ENCODE measurements at places on chromosomes 12 and 14.

DNA sequence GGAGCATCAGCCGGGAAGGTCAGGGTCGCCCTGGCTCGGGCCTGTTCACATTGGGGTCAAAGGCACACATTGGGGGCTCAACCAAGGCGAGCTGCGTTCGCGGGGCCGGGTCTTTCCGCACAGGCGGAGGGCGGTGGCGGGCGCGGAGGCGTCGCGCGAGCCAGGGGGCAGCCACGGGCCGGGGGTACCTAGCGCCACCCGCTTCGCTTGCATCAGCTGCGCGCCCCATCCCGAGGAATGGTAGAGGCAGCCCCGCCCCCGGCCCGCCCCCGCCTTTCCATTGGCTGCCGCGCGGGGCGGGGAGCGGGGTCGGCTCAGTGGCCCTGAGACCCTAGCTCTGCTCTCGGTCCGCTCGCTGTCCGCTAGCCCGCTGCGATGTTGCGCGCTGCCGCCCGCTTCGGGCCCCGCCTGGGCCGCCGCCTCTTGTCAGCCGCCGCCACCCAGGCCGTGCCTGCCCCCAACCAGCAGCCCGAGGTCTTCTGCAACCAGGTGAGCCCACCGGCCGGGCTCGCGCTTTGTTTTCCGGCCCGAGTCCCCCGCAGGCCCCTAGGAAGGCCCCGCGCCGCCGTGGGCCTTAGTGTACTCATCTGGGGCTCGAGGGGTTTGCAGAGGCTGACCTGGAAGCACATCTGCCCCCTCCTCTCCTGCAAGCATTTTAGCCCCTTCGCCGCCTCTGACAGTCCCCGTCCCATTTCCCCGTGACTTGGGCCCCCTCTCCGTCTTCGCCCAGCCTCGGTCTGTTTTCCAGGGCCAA, at the start of gene ALDH2:
Gene ALDH2 (plus strand): TSS at position 326 of the 754 bp plus-strand sequence. CDS start 50 bp downstream, at position 376.
- DNase-seq: no peak

DNA sequence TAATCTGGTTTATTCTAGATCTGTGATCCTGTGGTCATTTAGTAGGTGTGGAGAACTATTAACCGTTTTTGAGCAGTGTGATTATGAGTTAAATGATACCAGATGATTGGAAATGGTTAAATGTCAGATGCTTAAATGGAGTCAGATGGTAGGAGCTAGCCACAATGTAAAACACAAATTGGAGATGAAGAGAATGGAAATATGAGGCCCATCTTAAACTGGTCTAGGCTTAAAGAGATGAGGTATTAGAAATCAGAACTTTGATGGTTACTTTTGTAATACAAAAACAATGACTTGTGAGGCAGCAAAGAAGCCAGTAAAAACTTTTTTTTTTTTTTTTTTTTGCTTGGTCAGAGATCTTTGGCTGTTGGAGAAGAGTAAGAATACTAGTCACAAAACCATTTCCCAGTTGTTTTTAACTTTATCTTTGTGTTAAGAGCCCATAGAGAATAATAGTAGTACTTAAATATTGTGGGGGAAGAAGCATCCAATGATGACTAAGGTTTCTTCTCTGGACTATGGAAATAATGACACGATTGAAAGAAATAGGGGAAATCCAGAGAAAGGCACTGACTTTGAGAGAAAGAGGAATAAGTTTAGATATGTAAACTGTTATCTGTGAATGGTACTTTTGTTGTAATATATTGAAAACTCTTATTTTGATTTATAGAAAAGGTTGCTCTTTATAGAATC, 95.9 kb downstream of the WNK1 start:
- peak; percentile 42 for DNase-seq

DNA sequence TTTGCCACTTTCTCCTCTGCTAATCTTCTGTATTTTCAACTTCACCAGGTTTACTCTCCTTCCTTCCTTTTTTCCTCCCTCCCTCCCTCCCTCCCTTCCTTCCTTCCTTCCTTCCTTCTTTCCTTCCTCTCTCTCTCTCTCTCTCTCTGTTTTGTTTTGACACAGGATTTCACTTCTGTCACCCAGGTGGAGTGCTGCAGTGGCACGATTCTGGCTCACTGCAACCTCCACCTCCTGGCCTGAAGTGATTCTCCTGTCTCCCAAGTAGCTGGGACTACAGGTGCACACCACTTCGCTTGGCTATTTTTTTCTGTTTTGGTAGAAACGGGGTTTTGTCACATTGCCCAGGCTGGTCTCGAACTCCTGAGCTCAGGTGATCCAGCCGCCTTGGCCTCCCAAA, 181.2 kb upstream of the BTG1 start:
- DNase-seq: no peak

DNA sequence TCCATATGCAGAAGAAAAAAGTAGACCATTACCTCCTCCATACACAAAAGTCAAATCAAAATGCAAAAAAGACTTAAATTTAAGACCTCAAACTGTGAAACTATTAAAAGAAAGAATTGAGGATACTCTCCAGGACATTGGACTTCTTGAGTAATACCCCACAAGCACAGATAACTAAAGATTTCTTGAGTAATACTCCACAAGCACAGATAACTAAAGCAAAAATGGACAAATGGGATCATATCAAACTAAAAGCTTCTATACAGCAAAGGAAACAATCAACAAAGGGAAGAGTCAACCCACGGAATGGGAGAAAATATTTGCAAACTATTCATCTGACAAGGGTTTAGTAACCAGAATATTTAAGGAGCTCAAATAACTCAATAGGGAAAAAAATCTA, 427.9 kb downstream of the CCDC91 start:
- no peak for DNase-seq

DNA sequence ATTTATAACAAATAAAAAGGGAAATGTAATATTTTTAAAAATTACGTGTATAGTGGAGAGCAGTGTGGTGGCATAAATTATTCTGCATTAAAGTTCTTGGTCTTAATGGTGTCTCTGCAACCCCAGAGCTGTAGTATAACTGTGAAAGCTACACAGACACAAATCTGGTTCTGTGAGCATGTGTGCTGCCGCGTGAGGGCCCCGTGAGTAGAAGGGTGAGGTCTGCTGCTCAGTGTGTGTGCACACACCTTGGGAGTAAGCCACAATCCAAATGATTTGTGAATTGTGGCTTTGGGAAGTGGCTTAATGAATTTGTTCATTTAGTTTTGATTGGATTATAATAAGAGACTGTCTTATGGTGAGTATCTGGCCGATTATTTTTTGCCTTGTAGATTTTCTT, 16.8 kb downstream of the PELI2 start:
- DNase-seq: no peak

GRCh38 chr12:65657635-65658034, 166.6 kb upstream of the HMGA2 start:
- no peak for DNase-seq

- no peak for DNase-seq
These were observed 3.0 kb upstream of the PLXNC1 start for GRCh38 chr12:94145191-94145983.

DNA sequence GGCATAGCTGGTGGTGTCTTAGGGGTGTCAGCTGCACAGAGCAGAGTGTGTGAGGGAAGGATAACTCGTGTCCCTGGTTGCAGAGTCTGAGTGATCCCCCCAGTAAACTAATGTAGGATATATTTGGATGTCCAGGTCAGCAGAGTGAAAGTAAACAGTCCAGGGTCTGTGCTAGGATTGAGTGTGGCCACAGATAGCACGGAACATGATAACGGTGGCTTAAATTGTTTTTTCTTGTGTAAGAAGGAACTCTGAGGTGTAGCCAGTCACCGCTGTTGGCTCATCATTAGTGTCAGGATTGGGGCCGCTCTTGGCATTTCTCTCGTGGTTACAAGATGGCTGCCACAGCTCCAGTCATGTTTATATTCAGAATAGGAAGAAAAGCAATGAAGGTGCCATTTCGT, 97.3 kb downstream of the DERA start:
- DNase-seq: no peak

DNA sequence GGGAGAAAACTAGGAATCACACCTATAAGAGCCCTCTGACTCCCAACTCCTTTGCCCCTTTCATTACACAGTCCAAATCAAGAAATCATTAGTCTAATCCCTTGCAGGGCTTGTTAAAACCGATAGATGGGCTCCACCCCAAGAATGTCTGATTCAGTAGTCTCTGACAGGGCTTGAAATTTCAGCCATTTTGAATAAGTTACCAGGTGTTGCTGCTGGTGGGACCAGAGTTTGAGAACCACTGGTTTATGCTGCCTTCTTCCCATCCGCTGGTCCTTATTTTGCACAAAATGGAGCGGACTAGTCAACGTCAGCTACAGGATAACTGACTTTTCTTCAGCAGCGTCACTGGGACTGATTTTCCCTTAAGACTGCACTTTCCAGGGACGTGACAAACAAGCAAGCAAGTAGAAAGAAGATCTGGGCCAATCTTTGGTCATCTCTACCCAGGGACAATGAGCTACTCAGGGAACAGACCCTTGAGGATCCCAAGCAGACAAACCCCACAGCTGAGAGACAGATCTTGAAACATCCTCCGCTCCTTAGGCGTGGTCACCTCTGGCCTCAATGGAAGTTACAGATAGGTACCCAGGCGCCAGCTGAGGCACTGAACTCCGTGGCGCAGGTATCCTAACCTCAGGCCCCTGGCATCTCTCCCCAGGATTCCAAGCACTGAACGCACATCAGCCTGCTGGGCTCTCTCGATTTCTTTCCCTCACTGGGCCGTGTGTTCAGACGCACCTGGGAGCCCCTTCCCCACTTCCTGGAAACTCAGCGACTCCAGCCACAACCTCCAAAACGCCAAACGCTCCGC, 900 bp downstream of the KCTD10 start:
- no peak for DNase-seq

DNA sequence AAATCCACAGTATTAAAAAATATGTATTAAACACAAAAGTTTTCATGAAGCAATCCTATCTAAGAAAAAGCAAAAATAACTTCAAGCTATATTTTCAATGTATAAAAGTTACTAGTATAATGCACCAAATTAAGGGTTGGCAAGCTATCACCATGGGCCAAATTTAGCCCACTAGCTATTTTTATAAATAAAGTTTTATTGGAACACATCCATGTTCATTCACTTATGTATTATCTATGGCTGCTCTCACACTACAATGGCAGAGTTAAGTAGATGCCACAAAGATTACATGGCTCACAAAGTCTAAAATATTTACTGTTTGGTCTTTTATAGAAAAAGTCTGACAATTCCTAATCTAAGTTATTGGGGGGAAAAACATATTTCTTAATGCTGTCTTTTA, 17.6 kb downstream of the KLHL28 start:
- DNase-seq: no peak

DNA sequence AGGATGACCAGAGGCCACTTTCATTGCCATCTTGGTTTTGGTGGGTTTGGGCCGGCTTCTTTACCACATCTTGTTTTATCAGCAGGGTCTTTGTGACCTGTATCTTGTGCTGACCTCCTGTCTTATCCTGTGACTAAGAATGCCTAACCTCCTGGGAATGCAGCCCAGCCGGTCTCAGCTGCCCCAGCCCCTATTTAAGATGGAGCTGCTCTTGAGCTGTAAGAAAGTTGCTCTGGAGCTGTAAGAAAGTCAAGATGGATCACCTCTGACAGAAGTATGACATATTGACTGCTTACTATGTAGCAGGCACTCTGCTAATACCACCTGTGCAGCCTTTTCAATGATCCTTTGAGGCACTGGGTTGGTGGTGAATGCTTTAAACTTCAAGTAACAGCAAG, 52.1 kb downstream of the RIN3 start:
- no peak for DNase-seq

All from GM10248 (cell line).